ENCODE measurements at places on chromosomes 1 and 21. TPM values are rescaled to one million over a fixed set of nuclear protein-coding genes. Genes with fewer than 3 reads are reported as not detected.

Gene TAS1R1
- 0.17 TPM for total RNA-seq

Gene SUSD4
- total RNA-seq = 1.2 TPM

Gene APOBEC4
- not detected for total RNA-seq

Gene AADACL4
- not detected for total RNA-seq

Gene LENEP
- not detected for total RNA-seq

Gene LRRC52
- not detected for total RNA-seq

All from bronchus fibroblast of lung (primary cell).